Fibroblast of skin of abdomen (primary cell): ENCODE measurements at places on chromosomes 11 and 22.

DNA sequence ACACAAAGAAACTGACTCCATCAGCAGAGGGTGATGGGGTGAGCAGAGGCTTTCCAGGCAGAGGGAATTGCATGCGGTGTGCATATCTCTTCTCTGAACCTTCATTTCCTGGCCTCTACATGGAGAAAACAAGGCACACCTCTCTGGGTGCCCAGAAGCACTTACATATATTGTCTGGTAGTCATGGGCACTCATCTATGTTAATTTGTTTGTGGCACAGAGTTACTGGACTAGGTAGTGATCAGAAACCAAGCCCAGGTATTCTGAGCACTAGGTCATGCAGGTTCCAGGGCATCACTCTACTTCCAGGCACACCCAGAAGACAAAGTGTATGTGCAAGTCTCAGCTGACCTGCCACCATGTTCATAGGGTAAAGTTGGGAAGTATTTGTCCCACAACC lies 56.5 kb downstream of the FZD4 start:
- DNase-seq = no peak

DNA sequence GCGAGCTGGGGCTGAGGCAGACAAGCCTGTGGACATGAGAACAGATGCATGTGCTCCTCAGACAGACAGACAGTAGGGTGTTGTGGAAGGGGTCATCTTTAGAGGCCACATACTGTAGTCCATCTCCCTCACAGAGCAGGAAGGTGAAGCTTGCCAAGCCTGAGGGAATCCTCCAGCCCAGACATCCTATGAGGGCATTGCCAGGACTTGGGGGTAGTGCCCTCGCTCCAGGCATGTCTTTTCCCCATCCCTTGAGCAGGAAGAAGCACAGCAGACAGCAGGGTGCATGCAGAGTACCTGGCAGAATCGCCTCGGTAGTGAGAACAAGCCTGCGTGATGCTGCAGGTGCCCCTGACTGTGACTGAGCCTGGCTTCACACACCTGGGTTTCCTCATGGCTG lies 66.5 kb upstream of the CLDN5 start:
- DNase-seq = no peak

- DNase-seq = no peak
Measured at GRCh38 chr11:102467080-102467708, 14.6 kb upstream of the TMEM123 start.

DNA sequence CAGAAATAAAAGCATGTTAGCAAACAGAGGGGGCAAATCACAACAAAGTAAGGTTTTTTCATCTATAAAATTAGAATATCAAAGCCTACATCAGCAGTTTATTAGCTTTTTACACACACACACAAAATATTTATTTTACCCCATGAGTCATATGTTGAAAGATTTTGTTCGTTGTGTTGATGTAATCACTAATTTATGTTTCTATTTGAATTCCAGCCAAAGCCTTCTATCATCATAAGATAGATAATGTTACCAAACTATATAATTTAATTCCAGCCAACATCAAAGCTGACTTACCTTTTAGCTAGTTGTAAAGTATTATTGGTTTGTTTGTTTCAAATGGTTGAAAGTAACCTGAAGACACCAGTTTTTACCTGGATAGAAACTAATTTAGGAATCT lies 458.0 kb upstream of the ARHGAP42 start:
- DNase-seq = no peak

GRCh38 chr22:24772493-24773220 lies 1.9 kb downstream of the PIWIL3 start:
- peak; percentile 22 for DNase-seq

DNA sequence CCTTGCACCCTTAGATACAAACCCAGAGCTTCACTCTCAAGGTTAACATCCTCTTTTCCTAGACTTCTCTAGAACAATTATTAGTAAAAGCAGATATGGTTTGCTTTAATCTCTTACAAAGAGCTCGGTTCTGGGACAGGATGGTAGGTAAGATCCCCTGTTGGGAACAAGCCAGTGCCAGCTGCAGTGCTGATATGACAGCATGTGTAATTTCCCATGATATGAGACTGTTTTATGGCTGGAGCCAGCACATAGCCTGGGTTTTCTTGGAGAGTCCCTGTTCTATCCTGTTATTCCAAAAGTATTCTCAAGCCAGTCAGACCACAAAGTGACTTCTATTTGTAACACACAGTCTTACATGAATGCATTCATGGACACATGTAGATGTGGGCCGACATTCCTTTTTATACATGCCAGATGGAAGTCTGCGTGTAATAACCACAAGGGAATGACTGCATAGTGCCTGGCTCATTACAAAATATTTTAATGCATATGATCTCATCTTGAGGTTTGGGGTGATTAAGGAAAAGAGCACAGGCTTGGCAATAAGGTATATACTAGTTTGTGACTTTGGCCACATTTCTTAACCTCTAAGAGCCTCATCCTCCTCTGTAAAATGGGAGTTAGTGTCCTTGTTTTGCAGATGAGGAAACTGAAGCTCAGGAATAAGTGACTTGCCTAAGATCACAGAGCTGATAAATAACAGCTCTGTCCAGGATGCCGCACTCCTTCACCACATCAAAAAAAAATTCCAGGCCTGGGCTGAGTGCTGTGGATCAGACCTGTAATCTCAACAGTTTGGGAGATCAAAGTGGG lies 21.8 kb downstream of the CLMP start:
- DNase-seq = peak; percentile 99
